NCI-H187 (cell line): ENCODE measurements at places on chromosomes 1 and 21.

DNA sequence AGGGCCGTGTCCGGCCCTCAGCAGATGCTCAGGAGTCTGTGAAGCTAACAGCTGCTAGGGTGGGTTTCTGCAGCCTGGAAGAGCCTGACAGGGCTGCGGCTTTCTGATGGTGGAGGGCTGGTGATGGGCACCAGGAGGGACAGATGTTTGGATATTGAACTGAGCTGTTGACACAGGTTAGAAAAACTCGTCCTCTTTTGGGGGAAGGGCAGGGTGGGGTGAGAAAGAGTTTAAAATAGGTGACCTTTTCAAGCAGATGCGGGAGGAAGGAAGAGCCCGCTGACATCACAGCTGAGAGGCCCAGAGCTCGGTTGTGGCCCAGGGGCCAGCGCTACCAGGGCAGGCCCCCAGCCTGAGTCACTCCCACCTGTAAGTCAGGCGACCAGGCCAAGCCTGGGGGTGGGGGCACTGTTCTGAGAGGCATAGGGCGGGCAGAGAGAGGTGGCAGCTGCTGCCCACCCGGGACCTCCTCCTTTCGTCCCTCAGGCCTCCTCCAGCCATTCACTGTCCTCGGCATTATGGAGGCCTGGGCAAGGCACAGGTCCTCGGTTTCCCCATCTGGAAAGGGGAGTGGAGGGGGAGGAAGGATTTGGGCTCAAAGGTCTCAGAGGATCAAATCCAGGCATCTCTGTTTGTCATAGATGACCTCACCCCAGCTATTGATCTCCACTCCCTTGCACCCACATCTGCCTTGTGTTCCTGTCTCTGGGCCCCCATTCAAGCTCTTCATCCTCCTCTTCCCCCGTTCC lies 32.3 kb upstream of the ID3 start:
- no peak for DNase-seq

- no peak for DNase-seq
Measured at GRCh38 chr1:54326543-54327385, 79.4 kb downstream of the SSBP3 start.

DNA sequence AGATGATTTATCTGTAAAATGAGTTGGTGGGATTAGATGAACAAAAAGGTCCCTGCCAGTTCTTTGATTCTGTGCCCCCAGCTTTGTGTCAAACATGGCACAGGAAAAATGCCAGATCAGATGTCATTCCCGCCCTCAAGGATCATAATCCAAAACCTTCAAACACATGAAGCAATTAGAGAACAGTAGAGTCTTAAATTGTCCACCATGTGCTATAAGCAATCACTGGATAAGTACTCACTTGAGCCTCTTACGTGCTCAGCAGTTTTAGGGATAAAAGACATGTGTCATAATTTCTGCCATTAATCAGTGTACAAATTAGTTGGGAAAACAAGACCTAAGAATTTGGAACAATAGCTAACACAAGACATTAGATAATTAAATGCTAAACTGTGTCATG lies 15.4 kb upstream of the KIAA0040 start:
- peak; percentile 56 for DNase-seq

- DNase-seq, result no peak
Measured at GRCh38 chr1:165793951-165794350, 25.3 kb upstream of the TMCO1 start.

- no peak for DNase-seq
Measured at GRCh38 chr1:233540816-233541215, 73.1 kb upstream of the KCNK1 start.

- DNase-seq, result no peak
Measured at GRCh38 chr1:245090491-245091090, 64.2 kb upstream of the KIF26B start.

DNA sequence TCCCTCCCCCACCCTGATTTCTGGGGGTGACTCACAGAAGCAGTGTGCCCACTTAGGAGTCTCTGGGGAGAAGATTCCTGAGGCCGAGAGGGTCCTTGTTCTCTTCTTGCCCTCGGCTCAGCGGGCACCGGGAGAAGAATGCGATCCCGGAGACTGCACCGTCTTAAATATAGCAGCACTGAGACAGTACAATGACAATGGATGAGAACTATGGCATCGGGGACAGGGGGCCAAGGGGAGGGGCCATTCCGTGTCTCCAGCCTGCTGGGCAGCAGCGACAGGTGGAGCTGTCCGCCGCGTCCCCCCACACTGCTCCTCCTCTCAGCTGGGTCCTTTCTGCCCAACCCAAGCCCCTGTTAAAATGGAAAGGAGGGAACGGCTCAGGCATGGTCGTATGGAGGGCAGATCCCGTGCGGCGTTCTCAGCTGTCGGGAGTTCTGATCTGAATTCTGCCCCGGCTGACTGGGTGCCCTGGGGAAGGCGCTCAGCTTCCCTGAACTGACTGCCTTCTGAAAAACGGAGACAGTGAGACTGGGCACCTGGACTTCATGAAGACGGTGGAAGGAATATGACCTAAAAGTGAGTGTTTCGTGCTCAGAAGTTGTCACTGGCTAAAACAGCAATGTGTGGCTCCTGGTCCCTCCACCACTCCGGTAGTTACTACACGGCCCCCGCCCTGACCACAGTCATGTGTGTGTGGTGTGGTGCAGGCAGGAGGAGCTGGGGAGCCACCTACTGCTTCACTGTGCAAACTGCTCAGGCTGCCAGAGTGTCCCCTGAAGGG lies at the start of gene MYOM3:
Gene MYOM3 (minus strand): TSS at position 140 of the 784 bp plus-strand sequence. CDS start 3,499 bp downstream, outside the sequence.
- DNase-seq, result peak; percentile 22

GRCh38 chr1:160744852-160745520 lies 5.9 kb downstream of the SLAMF7 start:
- DNase-seq, result no peak

DNA sequence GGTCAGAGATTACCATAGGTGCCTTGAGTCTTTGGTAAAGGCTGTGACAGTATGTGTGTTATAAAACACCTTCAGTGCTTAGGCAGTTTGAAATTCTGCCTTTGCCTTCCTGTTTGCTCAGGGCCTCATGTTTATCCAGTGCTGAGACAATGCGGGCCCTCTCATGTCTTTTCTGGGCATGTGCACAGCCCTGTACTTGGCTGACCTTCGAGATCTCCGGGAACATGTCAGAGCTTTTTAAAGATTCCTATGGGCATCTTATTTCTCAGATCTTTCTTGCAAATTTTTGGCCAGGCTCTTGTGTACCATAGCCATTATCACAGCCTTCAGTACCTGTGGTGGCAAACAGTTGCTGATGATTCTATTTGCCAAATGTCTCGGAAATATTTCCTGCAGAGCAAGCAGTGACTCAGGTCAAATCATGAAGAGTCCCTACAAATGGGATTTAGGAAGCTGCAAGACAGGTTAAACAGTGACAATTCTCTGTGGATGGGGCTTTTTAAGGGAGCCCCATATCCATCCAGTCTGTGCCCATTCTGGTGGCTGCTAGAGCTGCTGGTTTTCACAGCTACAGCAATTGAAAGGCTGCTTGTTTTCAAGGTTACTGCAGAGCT lies 42.1 kb downstream of the HOOK1 start:
- DNase-seq, result no peak

DNA sequence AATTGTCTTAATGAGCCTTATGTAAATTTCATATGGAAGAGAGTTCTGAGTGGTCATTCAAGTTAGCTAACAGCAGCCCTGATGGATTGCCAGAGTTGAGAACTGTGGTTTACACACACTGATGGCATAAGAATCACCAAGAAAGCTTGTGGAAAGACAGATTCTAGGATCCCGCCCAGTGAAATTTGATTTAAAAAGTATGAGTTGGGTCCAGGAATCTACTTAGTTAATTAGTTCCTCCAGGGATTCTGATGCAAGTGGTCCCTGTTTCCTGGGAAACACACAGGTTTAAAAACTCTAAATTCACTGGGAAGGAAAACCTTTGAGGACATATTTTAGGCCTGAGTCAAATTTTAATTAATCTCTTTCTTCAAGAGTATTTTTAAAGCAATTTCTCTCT lies 144.3 kb downstream of the NTPCR start:
- DNase-seq, result no peak

DNA sequence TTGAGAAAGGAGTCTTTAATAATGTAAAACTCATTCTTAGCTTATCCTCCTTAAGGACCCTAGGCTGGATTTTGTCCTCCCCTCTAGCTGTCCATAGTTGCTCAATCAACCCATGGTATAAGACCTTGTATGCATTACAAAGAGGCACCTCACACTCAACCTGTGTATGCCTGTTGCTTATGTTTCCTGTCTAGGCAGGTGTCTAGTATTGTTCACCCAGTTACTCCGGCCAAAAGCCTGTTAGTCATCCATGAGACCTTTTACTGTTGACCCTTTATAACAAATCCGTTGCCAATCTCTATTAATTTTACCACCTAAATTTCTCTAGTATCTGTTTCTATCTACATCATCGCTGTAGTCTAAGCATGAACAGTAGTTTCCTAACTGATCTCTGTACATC lies 3.7 kb downstream of the LYPLAL1 start:
- DNase-seq, result no peak

GRCh38 chr1:55117941-55118340 lies 78.6 kb downstream of the PCSK9 start:
- no peak for DNase-seq

DNA sequence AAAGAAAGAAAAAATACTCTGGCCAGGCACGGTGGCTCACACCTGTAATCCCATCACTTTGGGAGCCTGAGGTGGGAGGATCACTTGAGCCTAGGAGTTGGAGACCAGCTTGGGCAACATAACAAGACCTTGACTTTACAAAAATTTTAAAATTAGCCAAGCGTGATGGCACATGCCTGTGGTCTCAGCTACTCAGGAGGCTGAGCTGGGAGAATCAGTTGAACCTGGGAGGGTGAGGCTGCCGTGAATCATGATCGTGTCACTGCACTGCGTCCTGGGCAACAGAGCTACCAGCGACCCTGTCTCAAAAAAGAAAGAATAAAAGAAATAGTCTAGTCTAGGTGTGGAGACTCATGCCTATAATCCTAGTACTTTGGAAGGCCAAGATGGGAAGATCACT lies 22.3 kb downstream of the RRP1B start:
- DNase-seq, result no peak

GRCh38 chr1:6352138-6352563 lies 41.4 kb downstream of the ACOT7 start:
- DNase-seq, result no peak

DNA sequence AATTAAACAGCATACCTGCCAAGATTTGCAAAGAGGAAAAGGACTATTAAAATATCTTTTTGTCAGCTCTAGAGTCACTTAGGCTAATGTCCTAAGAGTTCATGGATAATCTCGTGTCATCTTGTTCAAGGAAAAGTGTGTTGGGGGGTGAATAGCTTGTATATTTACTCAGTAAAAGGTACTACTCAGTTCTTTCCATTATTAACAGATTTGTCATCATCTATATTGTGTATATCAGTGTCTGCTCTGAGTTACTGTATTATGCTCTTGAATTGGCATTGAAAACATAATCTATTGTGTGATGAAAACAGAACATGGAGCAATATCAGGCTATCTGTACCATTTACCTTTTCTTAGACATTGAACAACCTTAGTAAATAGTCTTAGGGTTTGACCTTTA lies 41.9 kb downstream of the SMG7 start:
- no peak for DNase-seq

GRCh38 chr1:8866173-8866791 lies 12.2 kb downstream of the ENO1 start:
- no peak for DNase-seq

DNA sequence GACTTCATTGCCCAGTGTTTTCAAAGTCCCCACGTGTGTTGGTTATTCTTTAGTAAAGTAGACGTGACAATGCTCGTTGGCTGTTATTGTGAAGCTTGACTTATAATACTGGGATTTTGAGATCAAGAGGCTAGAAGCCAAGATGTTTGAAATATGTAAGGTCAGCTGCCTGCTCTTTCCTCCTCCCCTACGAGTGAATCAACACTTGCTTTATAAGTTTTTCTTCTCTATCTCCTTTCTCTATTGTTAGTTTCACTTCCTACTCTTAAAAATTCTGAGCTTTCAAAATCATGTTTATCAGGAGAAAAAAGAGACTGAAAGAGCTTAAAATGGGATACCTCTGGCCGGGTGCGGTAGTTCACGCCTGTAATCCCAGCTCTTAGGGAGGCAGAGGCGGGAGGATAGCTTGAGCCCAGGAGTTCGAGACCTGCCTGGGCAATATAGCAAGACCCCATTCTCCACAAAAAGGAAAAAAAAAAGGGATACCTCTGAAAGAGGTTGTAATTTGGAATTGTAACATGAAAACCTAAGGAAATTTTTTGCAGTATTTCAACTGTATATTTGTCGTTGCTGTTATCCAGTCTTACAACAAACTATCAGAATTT lies 72.0 kb downstream of the EPB41 start:
- DNase-seq, result no peak

GRCh38 chr1:18956193-18957135 lies at the start of gene IFFO2:
IFFO2 (minus strand) TSS chr1:18956676; CDS start chr1:18956332, 344 bp downstream.
- peak; percentile 81 for DNase-seq

DNA sequence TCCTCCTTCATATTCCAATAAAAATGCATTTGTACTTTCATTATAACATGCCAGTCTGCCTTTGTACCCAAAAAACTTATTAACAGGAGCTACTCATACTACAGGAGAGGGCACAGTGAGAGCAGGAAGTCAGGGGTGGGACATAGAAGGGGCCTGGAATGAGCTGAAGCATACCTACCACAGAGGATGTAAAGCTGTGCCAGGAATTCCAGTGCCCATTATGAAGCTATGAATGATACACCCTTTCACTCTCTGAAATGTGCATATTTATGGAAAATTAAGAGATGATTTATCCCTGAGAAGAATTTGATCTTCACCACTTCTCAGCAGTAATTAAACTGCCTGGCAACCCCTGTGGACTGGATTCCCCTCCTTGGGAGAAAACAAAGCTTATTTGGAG lies 65.8 kb downstream of the ATP5PO start:
- no peak for DNase-seq

DNA sequence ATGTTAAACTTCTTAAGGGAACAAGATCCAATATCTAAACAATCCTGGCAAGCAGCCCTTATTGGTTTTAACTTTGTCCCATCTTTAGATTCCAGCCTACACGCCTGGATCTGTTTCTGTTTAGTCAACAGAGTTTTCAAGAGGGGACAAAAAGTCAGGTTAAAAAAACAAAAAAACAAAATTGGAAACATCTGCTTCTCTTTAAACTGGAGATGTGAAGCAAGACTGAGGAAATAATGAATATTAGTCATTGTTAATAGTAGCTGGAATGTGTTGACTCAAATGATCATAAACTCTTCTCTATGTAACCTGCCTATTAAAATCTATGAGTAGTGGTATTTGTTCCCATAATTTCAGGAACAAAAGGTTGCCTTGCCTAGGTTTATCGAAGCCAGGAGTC lies 55.0 kb downstream of the NID1 start:
- DNase-seq, result no peak

GRCh38 chr21:41802684-41803083 lies 35.8 kb upstream of the RIPK4 start:
- DNase-seq, result no peak

DNA sequence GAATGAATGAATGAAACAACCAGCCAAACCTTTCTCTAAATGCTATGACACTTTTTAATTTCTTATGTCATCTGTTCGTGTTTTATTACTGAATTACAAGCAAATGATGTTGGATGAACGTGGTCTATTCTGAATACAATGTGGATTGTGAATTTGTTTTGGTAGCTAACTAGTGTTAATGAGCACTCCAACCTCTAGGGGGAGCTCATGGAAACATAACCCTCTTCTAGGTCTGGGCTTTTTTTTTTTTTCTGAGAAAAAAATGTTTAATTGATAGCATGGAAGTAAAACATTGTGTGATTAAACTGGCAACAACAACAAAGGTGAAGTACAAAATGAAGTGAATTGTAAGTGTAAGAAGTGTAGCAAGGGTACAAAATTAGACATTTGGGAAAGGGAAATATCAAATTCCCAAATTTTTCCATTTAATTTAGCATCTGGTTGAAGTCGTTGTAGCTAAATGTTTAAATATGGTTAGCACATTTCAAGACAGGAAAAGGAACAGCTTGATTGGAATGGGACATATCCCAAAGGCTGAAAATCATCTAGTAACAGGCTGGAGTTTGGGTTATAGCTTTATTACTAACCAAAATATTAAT lies 42.6 kb upstream of the PTGS2 start:
- DNase-seq, result no peak
